ENCODE measurements at places on chromosomes 6 and 20. TPM values are rescaled to one million over a fixed set of nuclear protein-coding genes. Genes with fewer than 3 reads are reported as not detected.
A peak's percentile ranks its signal among the peaks of the same experiment; 100 is the strongest.

Gene FRMD1
- polyA plus RNA-seq = 0.69 TPM

Gene FUT9
- 0.85 TPM for polyA plus RNA-seq

Gene SPAG4
- 8.9 TPM for polyA plus RNA-seq

Gene PACSIN1
- polyA plus RNA-seq = 5.9 TPM

Gene SRSF3
- 548 TPM for polyA plus RNA-seq

Gene MUCL3
- 0.22 TPM for polyA plus RNA-seq

DNA sequence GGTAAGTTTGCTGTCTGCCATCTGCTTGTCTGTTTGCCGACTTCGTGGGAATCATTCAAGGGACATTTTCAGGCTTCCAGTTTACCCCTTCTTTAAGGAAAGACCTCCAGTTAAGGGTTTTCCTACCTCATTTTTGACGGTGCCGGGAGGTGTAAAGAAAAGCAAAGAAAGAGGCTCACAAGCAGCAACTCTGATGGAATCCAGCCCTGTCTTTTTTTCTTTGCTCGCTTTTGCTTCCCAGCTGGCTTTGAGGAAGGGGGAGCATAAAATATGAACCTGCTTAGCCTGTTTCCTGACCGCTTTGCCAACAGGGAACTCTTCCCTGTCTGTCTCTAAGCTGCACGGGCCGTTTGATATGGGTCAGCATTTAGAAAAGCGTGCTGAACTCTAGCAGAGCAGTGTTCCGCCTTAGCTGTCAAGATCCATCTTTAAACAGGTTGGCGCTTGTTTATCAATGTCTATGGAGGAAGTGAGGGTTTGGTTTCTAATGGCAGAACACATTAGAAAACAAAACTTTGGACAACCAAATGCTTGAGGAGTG lies 13.8 kb downstream of the SYTL3 start:
- no peak for DNase-seq

GRCh38 chr6:127811900-127812570 lies 88.8 kb downstream of the THEMIS start:
- no peak for DNase-seq

DNA sequence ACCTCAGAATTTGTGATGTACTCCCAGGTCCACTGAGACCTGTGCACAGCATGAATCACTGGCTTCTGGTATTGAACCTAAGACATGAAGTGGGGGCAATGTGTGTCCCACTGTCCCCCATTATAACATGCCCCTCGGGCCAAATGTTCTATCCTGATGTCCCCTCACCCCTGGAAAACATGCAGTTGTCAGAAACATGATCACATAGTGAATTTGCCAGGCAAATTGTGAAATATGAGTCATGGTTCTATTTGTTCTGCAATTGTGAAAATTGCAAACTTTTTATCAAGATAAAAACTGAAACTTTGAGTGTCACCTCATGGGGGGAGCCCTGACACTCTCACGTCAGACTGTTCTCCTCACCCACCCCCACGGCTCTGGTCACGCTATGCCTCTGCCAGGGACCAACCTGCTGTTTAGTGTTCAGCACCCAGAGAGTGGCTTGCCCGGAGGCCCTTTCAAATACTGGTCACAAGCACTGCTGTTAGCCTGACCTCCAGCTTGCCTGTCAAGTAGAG lies 305.3 kb downstream of the CLIC5 start:
- no peak for DNase-seq

DNA sequence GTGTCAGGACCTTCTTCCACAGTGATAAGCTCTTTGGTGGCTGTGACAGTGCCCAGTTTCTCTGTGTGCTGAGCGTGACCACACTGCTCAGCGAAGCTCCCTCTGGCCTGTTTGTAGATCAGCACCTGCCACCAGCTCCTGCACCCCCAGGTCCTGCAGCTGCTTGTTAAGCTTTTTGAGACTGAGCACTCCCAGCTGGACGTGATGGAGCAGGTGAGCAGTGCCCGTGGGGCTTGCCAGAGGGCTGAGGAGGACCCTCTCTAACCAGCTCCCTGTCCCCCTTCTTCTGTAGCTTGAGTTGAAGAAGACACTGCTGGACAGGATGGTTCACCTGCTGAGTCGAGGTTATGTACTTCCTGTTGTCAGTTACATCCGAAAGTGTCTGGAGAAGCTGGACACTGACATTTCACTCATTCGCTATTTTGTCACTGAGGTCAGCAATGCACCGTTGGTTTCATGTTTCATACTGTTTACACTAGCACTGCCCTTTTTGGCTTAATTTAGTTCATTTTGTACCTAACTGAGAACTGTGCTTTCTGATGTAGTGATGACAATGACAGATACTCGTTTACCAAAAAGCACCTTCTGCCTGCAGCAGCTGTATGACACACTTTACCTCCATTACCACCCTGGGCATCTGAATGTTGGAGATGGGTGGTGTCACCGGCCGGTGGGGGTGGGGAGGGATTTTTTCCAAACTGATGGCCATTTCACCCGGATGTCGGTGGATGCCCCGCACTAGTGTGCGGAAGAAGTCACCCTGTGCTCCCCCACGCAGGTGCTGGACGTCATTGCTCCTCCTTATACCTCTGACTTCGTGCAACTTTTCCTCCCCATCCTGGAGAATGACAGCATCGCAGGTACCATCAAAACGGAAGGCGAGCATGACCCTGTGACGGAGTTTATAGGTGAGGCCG lies 12.5 kb downstream of the NELFCD start:
- no peak for DNase-seq

DNA sequence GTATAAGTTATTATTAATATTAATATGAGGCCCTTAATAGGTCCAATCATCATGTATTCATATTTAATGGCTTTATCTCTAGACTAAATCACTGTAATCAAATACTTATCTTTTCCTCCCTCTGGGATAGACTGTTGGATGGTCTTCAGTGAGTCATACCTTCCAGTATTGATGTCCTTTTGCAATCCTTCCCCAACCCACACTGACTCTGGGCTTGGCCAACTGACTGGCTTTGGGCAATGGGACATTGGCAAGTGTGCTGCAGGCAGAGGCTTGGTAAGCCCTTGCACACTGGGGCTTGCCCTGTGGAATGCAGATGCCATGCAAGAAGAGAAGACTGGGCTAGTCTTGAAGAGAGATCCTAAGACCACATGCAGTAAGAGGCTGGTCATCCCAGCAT lies 136.6 kb downstream of the CCDC170 start:
- no peak for DNase-seq

- DNase-seq = no peak
Measured at GRCh38 chr20:44151621-44152416, 35.2 kb downstream of the JPH2 start.

DNA sequence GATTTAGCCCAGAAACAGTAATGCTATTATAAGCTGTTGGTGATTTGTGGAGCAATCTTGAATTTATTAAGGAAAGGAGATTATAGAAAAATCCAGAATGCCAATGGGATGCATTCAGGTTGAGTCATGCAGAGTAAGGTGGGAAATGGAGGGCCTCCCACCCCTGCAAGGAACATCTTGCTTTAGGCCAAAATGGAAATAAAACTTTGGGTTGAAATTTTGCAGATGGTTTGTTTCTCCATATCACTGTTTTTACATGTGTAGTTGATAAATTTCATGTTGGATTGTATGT lies 152.4 kb downstream of the BCAS1 start:
- no peak for DNase-seq

- no peak for DNase-seq
Measured at GRCh38 chr20:38842026-38842425, 36.5 kb downstream of the PPP1R16B start.

GRCh38 chr6:83221889-83222479 lies 28.8 kb downstream of the RWDD2A start:
- DNase-seq = no peak

DNA sequence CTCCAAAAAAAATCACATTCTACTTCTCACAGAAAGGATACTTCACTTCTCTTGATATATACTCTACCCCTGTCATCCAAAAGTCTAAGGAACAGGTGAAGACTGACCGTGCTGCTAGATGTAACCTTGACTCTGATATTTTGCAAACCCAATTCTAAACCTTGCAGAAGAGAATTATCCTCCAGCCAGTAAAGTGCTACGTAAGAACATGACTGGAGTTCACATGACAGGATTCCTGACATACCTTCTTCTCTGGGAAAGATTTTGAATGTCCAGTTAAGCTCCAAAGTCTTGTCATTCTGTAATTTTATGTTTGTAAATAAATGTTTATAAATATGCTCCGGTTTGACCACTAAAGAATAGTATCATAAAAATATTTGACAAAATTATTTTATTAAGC lies 35.8 kb downstream of the BTBD9 start:
- DNase-seq = no peak

DNA sequence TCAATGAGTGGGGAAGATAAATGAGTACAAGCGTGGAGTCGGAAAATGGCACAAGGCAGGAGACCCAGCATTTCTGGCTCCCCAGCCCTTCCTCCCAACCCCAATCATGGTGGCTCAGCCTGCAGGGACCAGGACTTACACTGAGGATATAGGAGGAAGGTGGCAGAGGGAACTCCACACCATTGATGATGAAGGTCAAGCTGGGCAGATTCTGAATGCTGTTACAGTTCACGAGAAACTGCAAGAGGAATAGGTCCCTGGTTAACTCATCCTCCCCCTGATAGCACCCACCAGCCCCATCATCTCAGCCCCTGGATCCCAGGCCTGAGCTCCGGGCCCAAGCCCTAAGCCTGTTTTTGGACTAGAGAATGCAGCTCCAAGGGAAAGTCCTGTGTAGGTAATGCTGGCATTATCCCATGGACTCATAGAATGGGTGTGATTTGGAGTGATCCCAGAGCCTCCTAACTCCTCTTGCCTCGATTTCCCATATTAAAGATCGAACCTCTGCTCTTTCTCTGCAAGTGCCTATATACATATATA lies 2.3 kb upstream of the TFEB start:
- DNase-seq = no peak

DNA sequence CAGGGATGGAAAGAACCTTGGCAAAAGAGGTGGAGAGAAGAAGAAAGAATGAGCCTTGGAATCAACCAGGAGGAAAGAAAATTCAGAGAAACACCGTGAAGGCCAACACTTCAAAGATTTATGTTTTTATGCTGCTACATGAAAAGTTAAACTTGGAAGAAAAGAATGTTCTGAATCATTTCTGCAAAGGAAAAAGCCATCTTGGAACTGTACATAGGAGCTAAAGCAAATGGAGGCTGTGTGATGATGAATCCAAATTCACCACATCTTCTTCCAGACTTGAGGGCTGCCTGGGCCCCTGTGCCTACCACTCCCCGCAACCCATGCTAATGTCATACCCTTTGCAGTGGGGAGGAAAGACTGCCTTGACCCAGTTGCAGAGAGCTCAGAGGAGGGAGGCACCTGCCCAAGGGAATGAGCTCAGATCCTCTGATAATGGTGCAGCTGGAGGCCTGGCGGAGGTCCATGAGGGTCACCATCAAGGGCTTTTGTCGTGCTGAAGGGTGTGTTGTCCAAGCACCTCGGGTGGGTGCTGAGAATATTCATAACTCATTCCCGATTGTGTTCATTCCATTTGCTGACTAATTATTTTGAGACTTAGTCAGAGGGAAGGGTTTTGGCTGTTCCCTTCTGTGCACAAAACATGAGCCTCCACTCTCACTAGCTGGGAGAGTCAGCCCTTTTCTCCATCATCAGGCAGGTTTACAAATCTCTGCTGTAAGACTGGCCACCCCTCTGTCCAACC lies 245.8 kb upstream of the JAG1 start:
- DNase-seq = no peak

- no peak for DNase-seq
Measured at GRCh38 chr6:51720327-51720726, 367.1 kb downstream of the PKHD1 start.

DNA sequence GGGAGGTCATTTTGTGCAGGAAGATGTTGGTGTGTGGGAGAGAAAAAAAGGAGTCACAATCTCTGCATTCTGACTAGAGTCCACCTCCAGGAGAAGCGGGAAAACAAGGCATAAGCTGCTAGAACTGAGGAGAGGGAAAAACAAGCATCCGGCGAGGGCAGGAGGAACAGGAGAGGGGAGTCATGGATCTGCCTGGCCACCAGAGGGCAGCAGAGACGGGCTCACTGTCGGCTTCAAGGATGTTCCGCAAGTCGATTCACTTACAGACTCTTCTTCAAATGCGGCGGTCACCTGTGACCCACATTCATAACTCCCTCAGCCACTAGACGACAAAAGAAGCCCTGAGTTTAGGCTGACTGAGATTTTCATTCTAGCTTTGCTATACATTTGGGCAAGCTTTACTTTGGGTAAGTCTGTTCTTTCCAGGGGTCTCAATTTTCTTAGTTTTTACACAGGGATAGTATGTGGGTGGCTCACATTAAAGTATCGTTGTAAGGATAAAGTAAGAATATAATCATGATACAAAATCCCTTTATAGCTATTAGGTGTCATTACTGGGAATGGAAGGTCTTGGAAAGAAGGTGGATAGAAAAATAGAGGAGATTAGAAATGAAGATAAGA lies 6.6 kb upstream of the BTNL2 start:
- DNase-seq = peak; percentile 91

- no peak for DNase-seq
Measured at GRCh38 chr6:126066053-126067048, 80.0 kb downstream of the TRMT11 start.

DNA sequence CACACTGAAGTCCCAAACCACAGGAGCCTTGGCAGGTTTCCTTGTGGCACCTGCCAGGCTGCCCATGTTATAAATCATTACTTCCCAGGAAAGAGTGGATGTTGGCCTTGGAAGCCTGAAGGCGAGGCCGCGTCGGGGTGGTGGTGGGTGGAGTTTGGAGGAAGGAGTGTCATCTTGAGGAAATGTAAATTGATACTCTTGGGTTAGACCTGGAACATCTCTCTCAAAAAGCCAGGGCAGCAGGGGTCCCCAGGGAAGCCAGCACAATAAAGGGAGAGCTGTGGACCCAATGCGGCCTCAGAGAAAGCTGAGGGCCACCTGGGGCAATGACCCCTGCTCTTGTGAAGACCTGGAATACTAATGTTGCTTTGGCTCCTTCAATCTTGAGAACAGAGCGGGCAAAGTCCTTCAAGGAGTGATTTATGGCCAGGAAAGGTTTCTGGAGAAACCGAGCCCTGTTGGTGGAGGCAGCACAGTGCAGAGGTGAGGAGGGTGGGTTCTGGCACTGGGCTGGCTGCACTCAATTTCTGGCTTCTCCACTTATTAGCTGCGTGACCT lies 26.3 kb upstream of the TRAF3IP2 start:
- peak; percentile 58 for DNase-seq

DNA sequence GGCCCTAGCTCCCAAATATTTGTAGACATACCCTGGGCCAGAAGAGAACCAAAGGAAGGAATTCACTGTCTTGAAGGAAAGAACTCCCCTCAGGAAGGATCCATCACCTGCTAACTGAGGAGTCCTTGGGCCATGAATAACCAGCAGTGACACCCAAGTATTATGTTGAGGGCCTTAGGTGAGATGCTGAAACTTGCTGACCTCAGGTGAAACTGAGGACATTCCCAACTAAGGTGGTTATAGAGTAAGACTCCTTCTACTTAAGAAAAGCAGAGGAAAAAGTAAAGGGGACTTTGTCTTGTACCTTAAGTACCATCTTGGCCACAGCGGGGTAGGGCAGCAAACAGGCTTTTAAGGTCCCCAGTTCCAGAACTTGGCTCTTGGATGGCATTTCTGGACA lies 491.7 kb downstream of the C6orf118 start:
- no peak for DNase-seq

GRCh38 chr6:13370623-13371022 lies 42.3 kb upstream of the TBC1D7 start:
- DNase-seq = no peak

Measured in H1 (cell line).